ENCODE measurements at places on chromosomes 7 and 10.

GRCh38 chr7:36943591-36944435 lies 219.5 kb upstream of the AOAH start:
- DNase-seq: no peak

- DNase-seq: no peak
Measured at GRCh38 chr10:51224671-51225161, 150.4 kb downstream of the PRKG1 start.

DNA sequence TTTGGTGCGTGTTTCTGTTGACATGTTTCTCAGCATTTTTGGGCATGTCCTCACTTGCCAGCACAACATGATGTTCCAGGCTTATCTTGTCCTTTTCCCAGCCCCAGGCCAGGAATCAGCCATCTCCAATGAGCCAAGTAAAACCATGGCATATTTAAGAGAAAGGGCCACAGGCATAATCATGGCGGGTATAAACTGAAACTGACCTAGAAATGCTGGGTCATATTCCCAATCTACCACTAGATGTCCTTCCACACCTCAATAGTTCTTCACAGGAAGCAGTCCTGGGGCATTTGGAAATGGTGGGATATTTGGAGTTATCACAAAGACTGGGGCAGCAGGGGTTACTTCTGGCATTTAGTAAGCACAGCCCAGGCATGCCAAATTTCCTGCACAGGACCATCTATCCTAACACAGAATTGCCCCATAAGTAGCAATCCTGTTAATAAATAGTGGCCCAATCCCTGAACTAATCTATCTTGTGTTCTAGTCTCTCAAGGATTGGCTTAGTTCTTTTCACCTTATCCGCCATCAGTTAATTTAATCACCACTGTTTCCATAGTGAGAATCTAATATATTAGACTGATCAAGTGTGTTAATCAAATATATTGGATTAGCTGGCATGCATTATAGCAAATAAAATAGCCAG lies 101.6 kb downstream of the NPSR1 start:
- no peak for DNase-seq

- no peak for DNase-seq
Measured at GRCh38 chr10:63977329-63977923, 456.2 kb downstream of the REEP3 start.

GRCh38 chr7:42097752-42098151 lies 139.3 kb downstream of the GLI3 start:
- no peak for DNase-seq

GRCh38 chr10:12974491-12975199 lies 26.9 kb downstream of the CCDC3 start:
- DNase-seq: no peak

- no peak for DNase-seq
Measured at GRCh38 chr7:139720705-139721231, 57.0 kb downstream of the HIPK2 start.

DNA sequence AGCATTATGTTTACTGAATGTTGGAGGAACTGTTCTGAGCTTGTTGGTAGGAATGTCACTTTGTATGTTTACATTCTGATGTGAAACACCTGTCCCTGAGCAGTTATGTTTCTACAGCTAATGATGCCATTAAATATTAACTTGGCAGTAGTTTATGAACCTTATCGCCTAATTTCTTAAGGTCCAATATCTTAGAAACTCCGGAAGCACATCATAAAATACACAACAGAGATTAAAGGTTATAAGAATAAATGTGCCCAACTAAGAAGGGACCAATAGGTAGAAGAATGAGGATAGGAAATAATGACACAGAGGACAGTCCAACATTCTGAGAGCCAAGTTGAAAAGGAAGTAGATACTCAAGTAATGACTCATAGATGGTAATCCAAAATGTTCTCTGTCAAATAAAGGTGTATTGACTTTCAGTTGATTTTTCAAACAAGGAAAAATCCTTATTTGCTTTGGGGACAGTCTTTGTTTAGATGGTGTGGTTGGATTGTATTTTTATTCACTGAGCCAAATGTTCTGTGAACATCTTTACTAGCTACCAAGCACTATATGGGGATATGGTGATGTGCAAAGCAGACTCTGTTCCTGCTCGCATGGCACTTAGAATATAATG lies 31.9 kb downstream of the LCOR start:
- DNase-seq: no peak

DNA sequence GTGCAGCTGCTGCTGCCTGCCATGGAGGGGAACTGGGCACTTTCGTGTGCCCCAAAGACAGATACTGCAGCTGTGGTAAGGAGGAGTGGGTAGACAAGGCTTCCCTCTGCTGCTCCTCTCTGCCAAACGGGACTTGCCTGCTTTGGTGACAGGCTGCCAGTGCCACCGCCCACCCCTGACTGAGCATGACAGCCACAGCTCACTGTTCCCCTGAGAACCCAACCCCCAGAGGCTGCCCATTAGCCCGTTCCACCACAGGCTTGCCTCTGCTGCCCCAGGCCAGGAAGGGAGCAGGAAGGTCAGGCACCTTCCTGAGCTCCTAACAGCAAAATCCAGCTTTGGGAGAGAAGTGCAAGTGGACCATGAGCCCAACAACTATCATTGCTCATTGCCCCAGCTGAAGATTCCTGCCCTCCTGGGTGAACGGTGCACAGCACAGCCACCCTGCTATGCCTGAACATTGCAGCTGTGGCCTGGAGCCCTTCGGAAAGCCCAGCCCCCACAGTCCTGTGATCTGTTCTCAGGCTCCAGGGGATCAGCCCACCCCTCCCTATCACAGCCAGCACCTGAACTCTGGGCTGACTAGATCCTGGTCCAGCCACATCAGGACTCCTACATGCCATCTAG lies 58.7 kb upstream of the ANTXRL start:
- DNase-seq: no peak

DNA sequence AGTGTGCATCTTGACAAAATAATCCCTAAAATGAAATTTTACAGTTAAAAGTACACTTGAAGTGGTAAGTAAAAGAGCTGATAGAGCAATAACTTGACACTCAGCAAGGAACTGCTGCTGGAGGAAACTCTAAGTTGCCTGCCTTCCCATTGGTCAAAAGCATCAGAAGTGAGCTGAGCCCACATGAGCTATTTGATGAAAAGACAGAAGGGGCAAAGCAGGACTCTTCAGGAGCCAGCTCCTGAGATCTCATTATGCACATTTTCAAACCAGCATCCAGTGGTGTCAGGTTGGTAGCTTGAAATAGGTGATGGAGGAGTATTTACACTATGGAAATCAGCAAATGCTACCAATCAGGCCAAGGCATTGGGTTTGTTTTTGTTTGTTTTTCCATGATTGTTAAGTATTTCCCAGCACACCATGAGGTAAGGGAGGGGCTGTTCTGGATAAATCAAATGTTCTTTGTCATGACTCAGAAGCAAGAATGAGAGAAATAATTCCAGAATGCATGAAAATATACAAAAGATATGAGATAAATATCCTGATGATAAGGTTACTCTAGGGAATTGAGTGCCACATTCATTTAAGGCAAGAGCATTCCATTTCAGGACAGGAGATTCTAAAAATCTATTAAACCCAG lies 316.6 kb downstream of the SNX13 start:
- no peak for DNase-seq

DNA sequence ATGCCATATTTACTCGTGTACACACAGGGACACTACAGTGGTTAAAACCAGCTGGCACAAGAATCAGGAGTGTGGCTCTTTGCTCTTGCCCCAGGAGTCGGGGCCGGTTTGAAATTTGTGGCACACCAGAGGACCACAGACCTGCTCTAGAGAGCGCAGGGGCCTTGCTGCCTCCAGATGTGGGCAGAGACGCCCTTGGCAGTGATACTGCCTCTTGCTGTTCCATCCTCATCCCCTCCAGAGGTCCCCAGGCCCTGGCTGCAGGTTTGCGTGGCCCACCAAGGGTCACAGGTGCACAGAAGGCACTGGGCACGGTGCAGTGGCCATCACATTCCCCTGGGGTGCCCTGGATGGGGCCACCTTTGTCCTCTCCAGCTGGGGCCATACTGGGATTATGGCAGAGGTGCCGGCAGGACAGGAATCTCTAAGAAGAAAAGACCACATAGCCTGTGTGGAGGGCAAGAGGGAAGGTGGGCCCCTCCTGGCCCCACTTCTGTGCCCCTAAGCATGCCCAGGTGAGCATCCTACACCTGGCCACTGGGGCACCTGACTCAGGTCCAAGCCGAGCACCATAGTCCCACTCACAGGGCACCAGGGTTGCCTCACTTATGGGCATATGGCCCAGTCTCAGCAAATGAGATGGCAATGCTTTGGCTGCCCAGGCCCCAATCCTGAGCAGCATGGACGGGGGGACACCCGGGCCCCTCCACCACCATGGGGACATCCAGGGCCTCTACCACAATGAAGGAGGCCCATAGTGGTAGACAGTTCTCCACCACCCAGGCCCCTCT lies 45.6 kb downstream of the FOXL3 start:
- DNase-seq: no peak

GRCh38 chr10:132448248-132448731 lies 51.3 kb downstream of the PWWP2B start:
- peak; percentile 59 for DNase-seq

GRCh38 chr7:130974169-130974568 lies 240.2 kb upstream of the KLF14 start:
- no peak for DNase-seq

- no peak for DNase-seq
Measured at GRCh38 chr7:134757938-134758337, 21.5 kb upstream of the CALD1 start.

GRCh38 chr10:69438536-69439349 lies 12.5 kb upstream of the TSPAN15 start:
- DNase-seq: no peak

GRCh38 chr7:23350466-23350865 lies 51.3 kb downstream of the MALSU1 start:
- DNase-seq: no peak

DNA sequence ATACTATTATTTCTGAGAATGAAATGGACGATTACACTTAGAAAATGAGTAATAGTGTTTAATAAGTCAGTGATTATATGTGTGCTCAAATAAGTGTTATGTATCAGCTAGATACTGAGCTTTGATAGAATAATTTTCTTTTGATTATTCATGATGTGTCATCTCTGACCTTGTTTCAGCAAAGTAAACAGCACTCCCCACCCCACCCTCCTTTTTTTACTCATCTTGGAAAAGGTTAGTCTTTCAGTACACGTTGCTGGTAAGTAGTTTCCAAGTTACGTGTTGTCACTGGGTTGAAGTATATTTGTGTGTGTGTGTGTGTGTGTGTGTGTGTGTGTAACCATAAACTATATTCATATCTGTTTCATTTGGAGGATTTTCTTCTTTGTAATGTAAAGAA lies 84.1 kb downstream of the GNAI1 start:
- no peak for DNase-seq

- peak; percentile 25 for DNase-seq
Measured at GRCh38 chr10:118241229-118242137, 100.6 kb downstream of the FAM204A start.

DNA sequence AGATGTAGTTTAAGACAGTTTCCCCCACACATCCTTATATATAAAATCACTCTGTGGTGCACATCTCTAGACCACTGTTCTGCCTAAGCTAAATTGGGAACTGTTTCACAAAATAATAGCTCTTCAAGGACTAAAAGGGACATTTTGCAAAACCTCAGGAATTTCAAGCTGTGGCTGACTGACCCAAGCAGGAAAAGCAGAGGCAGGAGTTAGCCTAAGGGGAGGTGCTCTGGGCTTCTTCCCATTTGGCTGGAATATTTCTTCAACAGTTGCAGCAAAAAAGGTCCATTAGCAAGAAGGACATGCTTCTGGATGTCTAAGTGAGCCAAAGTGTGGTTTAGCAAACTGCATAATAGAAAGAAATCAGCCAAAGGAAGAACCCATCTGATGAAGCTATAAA lies 551.2 kb upstream of the ANKRD30A start:
- DNase-seq: no peak

DNA sequence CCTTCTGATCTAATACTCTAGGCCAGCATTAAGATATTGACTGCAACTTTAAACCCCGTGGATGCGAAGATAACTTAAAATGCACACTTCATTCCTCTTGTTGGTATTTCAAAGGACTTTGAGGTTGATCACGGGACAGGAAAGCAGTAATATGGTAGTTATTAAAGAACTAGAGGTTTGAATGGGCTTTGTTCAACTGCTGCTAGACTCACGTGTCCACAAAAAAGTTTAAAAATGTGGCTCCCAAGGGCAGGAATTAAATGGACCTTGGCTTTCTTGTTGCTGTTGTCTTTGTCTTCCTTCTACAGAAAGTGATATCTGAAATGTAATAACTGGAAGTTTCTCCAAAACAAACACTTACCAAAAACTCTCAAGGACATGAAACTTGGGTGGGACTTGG lies 186.3 kb downstream of the XPNPEP1 start:
- DNase-seq: no peak

DNA sequence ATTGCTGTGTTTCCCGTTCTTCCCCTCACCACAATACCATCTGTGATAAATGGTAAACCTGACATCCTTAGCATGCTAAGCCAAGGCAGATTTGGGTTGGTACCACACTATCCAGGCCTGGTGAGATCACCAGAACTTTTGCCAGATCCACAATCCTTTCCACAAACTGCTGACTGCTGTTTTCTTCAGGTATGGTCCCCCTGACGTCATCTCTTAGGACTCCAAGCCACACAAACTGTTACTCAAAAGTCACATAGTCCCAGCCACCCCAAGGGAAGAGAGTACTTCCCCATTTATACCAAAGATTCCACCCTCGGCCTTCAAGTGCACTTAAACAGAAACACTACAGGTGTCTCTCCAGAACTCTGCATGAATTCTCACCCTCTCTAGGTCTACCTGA lies 34.8 kb downstream of the SLC25A13 start:
- DNase-seq: no peak

GRCh38 chr7:31027161-31027965 lies 24.7 kb upstream of the ADCYAP1R1 start:
- no peak for DNase-seq

GRCh38 chr10:106648534-106649481 lies 515.7 kb downstream of the SORCS1 start:
- no peak for DNase-seq

DNA sequence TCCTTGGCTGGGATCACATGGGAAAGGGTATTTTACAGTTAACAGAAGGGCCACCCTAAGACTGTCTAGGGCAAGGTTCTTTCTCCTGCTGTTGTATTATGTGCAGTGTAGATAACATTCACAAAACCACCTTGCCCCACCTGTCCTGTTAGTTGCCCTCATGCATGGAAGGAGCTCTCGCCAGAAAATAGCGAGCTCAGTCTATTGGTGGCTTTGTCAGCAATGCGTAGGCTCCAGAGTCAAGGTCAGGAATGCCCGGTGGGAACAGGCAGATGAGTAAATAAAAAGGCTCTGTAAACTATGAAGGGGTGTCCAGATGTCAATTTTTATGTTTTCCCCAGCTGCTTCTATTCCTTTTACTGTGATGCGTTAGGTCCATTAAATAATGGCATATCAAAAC lies 107.1 kb upstream of the WDR11 start:
- no peak for DNase-seq
